CD4-positive, alpha-beta T cell treated with Interleukin-6 at 100 ng/mL for 8 hours (primary cell): ENCODE measurements at places on chromosomes 4 and X.

- no peak for DNase-seq
Measured at GRCh38 chr4:2796849-2797544, 4.1 kb downstream of the SH3BP2 start.

GRCh38 chr4:176791591-176792325 lies 964 bp downstream of the VEGFC start:
- no peak for DNase-seq

GRCh38 chrX:8927701-8928100 lies 106.2 kb downstream of the FAM9B start:
- DNase-seq: no peak

- no peak for DNase-seq
Measured at GRCh38 chrX:140821280-140821679, 111.7 kb downstream of the LINC00632 start.

- no peak for DNase-seq
Measured at GRCh38 chrX:74340051-74340450, 36.1 kb downstream of the ZCCHC13 start.

- DNase-seq: no peak
Measured at GRCh38 chr4:83012200-83012686, 1.6 kb upstream of the LIN54 start.

GRCh38 chr4:106450249-106450648 lies 81.7 kb upstream of the GIMD1 start:
- no peak for DNase-seq

DNA sequence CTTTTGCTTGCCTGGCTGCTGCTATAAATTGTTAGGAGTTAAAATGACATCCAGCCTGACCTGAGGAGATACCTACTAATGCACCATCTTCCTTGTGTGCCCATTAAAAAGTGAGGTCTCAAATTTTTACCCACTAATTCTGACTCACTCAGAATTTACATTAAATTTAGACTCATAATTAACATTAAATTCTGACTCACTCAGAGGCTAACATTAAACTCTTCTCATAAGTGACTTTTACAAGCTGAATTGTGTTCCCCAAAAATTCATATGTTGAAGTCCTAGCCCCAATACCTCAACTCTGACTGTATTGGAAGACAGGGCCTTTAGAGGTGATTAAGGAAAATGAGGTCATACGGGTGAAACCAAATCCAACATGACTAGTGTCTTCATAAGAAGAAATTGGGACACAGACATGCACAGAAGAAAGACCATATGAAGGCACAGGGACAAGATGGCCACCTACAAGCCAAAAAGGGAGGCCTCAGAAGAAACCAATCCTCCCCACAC lies 11.8 kb downstream of the CASP6 start:
- no peak for DNase-seq

- DNase-seq: no peak
Measured at GRCh38 chr4:106806158-106806797, 229.8 kb downstream of the DKK2 start.

GRCh38 chrX:51641421-51642021 lies 22.8 kb upstream of the CENPVL3 start:
- DNase-seq: no peak

GRCh38 chr4:22246847-22247246 lies 269.0 kb downstream of the ADGRA3 start:
- DNase-seq: no peak

DNA sequence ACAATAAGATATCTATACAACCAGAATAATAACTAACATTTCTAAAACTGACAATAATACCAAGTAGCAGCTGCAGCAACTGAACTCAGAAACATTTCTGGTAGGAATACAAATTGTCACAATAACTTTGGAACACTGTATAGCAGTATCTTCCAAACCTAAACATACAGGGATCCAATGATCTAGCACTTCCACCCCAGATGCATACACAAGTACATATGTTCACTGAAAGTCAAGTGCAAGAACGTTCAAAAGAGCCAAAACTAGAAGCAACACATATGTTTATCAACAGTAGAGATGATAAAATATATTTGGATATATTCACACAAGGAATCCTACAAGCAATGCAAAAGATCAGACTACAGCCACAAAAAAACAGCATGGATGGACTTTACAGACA lies 46.2 kb downstream of the MAPK10 start:
- no peak for DNase-seq

- DNase-seq: no peak
Measured at GRCh38 chrX:97167333-97167732, 283.6 kb downstream of the RPA4 start.

- DNase-seq: no peak
Measured at GRCh38 chr4:60223208-60223923, 976.8 kb upstream of the ADGRL3 start.

DNA sequence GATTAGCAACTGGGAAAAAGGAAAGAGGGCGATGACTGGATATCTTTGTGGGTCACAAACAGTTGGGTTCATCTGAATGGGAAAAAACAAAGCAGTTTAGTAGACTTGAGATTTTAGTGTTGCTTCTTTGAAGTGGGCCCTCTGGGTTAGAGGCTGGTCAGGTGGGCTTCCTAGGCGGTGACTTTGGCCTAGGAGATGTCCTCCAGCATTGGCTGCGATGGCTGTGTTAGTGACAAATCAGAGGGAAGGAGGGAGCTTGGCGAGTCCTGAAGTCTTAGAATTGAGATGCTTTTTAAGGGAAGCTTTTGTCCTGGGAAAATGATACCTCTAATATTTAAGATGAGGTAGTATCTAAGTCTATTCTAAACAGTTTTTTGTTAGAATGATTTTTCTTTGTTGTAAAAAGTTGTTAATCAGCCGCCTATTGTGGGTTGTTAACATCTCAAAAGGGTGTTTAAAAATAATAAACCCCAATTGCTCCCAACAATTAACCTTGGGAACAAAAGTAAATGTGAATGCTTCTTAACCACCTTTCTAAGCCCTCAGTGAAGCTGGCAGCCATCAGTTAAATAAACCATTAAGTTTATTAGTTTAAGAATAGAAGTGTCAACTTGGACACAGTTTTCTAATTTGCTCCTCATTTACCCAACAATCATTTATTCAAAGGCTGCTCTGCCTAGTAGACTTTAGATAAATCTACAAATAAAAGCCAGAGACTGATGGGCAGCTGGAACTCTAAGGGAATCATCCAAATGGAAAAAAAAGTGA lies 31.7 kb downstream of the DLG3 start:
- no peak for DNase-seq

DNA sequence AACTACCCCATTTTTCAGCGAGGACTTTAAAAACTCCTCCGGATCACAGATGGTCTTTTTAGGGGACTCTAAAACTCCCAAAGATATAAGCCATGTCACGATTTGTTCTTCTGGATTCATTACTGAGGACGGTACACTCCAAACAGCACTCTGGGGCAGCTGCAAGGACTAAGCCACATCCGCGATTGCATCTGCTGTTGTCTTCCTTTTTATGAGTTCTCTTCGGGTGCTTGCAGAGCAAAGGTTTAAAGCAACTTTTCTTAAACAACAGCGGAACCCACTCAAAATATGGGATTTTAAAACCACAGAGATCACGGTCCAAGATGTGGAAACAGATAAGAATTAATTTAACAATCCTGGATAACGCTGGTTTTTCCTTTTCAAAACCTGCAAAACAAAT lies at the start of gene ARHGEF6:
ARHGEF6 (minus strand) TSS at position 170 of the 400 bp plus-strand sequence; CDS start at position 120, 50 bp downstream.
- peak; percentile 57 for DNase-seq

- no peak for DNase-seq
Measured at GRCh38 chrX:13499736-13500135, 69.7 kb upstream of the EGFL6 start.

DNA sequence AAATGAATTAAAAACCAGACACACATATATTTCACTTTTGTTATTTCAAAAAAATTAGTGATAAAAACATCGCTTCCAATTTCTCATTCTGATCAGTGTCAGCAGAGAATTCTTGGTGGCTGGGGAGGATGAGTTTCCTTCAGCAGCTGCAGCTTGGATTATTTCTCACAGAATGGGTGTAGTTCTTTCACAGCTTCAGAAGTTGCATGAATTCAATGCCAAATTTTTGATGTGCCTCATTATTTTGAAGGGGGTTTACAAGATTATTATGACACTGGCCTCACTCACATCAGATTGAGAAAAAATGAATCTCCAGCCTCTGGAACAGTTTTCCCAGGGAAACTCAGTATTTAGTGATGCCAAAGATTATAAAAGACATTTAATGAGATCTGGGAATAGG lies 184.9 kb upstream of the WDFY3 start:
- no peak for DNase-seq

DNA sequence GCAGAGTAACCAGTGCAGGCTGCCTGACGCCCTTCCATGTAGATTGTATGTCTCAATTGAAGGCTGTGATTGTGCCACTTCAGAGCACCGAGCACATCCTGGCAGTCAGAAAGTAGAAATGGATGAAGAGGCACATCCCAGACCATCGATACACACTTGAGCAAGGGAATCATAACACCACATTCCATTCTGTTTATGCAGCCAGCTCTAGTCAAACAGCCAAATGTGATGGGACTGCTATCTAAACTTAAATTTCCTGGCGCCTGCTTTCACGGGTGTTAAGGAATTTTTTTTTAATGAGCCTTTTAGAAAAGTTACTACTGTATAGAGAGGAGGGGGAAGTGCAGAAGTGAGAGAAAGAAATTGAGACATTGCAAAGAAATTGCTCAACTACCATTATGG lies 84.4 kb downstream of the PPARGC1A start:
- no peak for DNase-seq

DNA sequence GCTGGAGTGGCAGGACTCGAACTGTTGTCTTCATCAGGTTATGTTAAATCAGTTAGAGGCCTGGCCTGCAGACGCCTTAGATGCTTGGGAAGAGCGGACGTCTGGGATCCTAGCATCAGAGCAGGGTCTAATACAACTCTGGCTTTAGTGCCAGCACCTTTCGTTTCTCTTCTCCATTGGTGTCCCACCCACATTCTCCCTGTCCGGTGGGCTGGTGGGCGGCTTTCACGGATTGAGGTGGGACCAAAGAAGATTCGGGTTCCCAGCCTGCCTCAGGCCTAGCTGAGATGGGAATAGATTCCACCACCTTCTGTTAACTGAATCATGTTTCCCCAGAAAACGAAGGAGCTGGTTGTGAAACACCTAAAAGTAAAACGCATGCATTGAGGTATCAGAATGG lies 939 bp downstream of the PDK3 start:
- no peak for DNase-seq

- DNase-seq: peak; percentile 8
Measured at GRCh38 chr4:26458157-26458561, 32.1 kb downstream of the CCKAR start.

- DNase-seq: no peak
Measured at GRCh38 chrX:96394598-96394997, 290.0 kb upstream of the DIAPH2 start.

GRCh38 chrX:118941147-118941546 lies 33.3 kb upstream of the LONRF3 start:
- DNase-seq: no peak

DNA sequence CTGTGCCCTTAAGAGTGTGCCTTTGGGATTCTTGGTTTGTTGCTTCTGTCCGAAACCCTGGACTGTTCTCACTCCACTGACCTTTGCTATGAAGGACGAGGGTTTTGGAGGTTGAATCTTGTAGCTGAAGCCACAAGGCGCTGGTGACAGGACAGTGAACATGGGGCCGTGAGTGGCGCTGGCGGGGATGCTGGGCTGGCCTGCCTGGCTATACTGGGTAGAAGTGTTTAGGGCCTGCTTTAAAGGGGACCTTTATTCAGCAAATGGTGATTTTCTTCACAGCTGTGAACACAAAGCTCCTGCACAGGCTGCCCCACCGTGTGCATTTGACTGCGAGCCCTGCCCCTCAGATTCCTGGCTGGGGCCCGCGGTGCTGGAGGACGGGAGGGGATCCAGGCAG lies 27.1 kb upstream of the TADA2B start:
- DNase-seq: no peak

- no peak for DNase-seq
Measured at GRCh38 chr4:173160871-173161270, 7.7 kb upstream of the GALNT7 start.

DNA sequence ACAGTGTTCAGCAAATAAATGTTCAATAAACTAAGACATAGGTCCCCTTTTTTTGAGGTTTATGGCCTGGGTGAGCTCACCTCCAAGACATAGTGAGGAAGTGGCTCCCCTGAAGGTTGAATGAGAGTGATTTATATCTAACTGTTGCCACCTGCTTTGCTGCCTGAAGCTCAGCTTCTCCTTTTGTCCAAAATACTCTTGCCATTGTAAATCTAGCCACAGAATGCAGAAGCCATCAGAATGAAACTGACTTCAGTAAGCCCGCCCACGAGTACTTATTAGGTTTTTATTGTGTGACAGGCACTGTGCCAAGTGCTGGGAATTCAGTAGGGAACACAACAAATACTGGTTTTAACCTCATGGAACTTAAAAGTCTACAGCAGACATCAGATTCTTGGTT lies 18.0 kb downstream of the SPINK2 start:
- DNase-seq: no peak

DNA sequence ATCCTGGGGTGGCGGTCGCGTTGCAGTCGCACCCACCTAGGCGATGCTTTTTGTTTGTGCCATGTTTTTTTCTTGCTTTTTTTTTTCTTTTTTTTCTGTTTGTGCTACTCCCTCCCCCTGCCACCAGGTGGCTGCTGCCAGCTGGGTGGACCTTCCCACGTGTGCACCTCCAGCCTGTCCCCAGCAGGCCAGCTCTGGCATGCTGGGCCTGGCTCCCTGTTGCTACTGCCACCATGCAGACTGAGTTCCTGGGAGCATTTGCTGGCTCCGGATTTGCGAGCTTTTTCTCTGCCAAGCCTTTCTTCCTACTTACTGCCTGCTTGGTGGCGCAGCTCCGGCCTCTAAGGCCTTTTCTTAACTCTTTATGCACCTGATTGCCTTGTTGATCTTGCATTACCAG lies 161.2 kb upstream of the WDFY3 start:
- DNase-seq: no peak

GRCh38 chr4:61301271-61301670 lies 101.1 kb downstream of the ADGRL3 start:
- no peak for DNase-seq

GRCh38 chrX:43702079-43702524 lies 46.0 kb downstream of the MAOA start:
- DNase-seq: no peak

DNA sequence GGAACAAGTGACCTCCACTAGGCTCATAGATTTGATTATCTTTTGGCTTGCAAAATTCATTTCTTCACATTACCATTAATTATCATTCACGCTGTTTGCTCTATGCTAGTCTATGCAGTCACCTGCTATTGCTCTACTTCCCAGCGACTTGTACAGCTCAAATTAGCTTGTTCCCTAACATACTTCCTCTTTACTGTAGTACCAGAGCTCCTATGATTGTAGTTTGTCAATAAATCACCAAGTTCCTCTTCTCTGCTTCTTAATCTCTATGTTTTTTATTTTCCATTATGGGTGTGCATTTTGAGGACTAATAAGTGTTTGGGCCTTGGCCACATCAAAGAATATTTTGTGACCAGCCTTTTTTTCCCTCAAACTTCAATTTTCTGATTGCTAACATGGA lies 6.2 kb upstream of the GSPT2 start:
- DNase-seq: no peak

DNA sequence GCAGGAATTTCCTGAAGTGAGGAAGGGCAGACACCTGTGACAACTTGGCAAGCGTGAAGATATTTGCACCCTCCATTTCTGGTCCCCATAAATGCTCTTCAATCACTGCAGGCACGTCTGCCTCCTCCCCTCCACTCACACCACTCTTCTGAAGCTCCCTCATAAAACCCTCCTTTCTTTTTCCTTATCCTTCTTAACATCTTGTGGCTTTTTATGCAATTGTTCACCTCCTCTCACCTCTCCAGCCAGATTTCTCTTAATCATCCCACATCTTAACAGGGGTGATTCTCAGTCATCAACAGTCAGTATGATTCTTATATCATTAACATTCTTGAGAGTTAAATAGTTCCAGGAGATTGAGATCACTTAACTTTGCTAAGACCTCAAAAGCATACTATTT lies 277.4 kb downstream of the SPRY1 start:
- DNase-seq: no peak

GRCh38 chrX:15947648-15948317 lies 93.2 kb upstream of the AP1S2 start:
- DNase-seq: no peak
